ENCODE measurements at places on chromosomes 7 and 10. TPM values are rescaled to one million over a fixed set of nuclear protein-coding genes. Genes with fewer than 3 reads are reported as not detected.

DNA sequence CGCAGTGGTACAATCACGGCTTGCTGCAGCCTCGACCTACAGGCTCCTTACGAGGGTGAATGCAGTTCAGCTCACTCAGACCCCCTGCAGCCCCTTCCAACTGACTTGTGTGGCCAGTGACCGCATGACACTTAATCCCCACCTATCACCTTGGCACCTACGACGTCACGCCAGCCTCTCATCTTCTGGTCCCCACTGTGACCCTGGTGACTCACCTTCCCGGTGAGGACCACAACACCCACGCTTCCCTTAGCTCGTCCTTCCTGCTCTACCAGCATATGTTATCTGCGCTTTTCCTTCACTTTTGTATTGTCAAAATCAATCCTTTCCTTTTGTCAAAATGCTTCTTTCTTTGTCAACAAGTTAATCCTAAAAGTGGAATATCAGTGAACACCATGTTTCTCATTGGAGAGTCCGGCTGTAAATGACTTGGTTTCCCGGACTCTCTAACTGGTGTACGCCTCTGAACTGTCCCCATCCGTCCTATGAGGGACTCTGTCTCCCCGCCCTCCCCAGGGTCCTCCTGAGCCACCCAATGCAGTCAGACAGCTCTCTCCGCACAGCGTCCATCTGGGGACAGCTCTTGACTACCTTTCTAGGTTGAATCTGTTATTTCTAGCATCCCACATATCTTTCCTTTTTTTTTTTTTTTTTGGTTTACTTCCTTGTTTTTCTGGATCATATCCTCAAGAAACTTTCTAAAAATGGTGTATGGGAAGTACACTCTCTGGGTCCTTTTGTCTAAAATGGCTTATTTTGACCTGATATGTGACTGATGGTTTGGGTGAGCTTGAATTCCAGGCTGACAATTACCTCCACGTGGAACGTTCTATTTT, 37.3 kb downstream of the CFAP46 start:
- ATAC-seq, result no peak

DNA sequence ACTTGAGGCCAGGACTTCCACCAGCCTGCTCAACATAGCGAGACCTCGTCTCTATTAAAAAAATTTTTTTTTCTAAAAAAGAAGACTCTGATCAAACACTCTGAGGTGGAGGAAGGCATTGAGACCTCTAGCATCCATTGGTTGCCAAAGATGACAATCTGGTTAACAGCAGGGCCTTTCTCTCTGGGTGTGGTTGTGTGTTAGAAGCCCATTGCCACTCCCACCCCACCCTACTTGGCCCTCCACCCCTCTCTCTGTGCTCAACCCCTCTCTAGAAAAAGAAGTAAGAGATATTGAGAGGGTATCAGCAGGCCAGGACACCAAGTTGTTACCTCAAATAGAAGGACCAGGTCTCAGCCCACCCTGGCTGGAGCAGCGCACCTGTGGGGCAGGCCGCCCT, 57.4 kb upstream of the MXI1 start:
- ATAC-seq, result no peak

DNA sequence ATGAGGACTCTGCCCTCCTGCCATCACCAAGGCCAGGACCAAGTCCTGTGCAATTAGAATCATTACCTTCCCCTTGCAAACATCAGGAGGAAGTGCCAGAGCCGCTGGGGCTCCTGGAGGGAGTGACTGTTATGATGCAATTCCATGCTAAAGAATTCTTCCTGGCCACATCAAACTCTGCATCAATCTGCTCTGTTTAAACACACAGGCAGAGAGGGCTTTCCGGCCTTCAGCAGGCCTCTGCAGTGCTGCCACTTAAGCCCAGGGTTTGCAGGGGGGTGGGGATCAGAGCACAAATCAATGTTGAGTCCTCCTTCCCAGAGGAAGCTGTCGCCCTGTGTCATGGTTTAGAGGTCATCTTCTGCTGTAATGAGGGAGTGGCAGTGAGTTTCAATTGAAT, 58.1 kb downstream of the CTBP2 start:
- peak; percentile 96 for ATAC-seq

- peak; percentile 95 for ATAC-seq
These were observed 287.1 kb upstream of the C7orf33 start for GRCh38 chr7:148303295-148304082.

DNA sequence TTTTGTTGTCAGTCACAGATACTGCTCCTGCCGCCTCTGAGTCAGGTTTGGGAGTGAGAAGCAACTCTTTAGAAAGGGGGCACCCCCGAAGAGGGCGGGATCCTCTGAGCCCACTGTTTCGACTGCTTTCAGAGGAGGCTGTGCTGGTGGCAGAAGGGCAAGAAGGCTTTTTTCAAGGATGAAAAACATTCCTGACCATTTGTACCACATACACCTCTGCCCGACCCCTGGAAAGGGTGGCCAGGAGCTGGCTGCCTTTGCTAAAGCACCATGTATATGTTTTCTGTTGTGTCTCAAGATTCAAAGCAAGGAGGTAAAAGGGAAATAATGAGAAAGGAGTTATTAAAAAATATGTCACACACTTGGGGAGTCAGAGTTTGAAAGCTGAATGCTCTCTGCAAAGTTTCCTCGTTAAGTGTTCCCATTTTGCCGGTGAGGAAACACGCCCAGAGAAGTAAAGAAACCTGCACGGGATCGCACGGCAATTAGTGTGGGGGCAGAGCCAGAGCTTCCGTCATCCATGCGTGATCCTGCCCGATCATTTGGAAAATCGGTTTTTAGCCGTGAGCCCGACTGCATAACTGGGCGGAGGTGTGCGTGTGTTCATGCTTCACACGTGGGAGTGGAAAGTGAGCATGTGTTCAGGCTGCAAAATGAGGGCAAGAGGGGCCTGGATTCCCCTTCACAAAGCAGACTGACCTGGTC, 163.2 kb downstream of the ADAM12 start:
- no peak for ATAC-seq

GRCh38 chr10:101831169-101831811, 12.3 kb downstream of the KCNIP2 start:
- no peak for ATAC-seq

- ATAC-seq, result peak; percentile 61
These were observed 24.3 kb downstream of the CBLL1 start for GRCh38 chr7:107768263-107768662.

DNA sequence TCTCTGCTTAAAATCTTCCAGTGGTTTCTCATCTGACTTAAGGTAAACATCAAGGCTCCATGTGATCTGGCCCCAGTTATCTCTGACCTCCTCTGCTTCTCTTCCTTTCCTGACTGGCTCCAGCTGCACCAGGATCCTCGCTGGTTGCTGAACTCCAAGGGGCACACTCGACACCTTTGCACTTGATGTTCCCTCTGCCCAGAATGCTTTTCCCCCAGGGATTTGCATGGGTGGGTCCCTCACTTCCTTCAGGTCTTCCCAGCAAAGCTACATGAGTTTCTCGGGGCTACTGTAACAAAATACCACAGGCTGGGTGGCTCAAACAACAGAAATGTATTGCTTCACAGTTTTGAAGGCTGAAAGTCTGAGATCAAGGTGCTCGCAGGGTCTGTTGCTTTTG, 166.0 kb upstream of the CDCA7L start:
- no peak for ATAC-seq

DPCD gene
- 91.4 TPM for total RNA-seq

GRCh38 chr10:26887611-26888215, 27.0 kb upstream of the ABI1 start:
- ATAC-seq, result no peak
